ENCODE measurements at places on chromosomes 16 and 17. TPM values are rescaled to one million over a fixed set of nuclear protein-coding genes. Genes with fewer than 3 reads are reported as not detected.
A peak's percentile ranks its signal among the peaks of the same experiment; 100 is the strongest.

DNA sequence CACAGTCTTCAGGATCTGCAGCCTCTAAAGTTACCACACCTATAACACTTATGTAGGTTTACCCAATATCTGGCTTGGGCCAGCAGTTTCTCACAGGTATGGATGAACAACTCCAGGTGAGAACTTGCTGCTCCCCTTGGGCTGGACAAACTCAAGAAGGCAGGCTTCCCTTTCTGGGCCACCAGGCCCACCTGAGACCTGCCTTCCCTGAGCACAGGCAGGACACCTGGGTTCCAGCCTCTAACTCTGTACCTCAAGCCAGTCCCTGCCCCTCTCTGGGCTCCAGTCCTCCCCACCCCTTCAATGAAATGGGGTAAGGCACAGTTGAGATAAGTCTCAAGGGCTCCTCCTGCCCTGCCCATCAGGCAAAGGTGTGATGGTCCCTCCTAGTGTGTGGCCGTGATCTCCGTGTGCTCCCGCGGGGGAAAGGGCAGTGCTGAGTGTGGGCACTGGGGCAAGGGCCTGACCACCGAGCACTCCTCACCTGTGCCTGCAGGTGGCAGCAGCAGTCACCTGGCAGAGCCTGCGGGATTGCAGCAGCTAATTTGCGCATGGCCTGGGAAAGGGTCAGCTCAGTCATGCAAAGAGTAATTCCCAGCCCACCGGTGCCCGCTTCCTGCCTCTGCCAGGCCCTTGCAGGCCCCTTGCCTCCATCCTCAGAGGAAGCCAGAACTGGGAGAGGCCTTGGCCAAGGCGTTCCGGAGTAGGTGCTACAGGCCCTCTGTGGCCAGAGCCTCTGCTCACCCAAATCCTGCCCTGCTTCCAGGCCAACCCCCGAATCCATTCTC is 28.2 kb upstream of the ADGRG1 start:
- peak; percentile 65 for DNase-seq

DNA sequence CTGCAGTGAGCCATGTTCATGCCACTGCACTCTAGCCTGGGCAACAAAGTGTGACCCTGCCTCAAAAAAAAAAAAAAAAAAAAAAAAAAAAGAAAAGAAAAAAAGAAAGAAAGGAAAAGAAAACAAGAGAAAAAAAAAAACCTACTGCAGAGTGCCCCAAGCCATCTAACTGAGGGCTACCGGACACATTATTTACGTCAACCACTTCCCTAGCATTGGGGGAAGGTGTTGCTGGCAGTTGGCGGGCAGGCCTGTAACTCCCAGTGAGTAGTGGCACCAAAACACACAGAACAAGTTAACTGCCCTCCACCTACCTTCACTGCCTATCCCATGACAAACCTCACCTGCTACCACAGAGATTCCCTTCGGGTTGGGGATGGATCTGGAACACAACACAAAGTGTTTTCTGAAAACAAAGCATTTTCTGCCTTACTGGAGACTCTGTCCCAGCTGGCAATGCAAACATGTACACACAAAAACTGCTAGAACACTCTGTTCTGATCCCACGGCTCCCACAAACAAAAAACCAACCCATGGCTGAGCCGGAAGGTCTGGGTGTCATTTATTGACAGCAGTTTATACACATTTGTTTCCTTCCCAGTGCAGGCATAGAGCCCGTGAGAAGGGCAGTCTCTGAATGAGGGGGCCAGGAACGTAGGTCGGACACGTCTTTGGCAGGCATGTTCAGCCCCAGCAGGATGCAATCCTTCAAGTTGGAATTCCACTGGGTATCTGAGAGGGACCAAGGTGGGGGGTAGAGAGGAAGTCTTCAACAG is 11.0 kb downstream of the PHB1 start:
- DNase-seq: no peak

GRCh38 chr17:81119223-81120148 is 45.8 kb upstream of the PVALEF start:
- peak; percentile 99 for DNase-seq

- no peak for DNase-seq
Measured at GRCh38 chr17:41211845-41212466, 14.5 kb upstream of the KRTAP9-2 start.

- DNase-seq: no peak
Measured at GRCh38 chr17:60165971-60166370, 16.2 kb downstream of the CA4 start.

GRCh38 chr17:62888148-62888547 is 77.9 kb upstream of the TANC2 start:
- DNase-seq: no peak

DNA sequence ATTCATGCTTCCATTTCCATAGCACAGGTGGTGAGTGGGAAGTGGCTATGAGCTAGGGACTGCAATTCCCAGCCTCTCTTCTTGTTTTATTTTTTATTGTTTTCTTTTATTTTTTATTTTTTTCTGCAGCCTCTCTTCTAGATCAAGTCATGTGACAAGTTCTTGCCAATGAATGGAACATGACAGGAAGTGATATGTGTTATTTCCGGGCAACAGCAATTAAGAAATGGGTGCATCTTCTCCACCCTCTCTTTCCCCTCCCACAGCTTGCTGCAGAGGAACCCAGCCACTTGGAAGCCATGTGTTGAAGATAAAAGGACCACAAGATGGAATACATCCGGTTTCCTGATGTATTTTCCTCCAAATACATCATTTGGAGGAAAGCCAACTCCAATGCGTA is 23.6 kb downstream of the IRX5 start:
- no peak for DNase-seq

DNA sequence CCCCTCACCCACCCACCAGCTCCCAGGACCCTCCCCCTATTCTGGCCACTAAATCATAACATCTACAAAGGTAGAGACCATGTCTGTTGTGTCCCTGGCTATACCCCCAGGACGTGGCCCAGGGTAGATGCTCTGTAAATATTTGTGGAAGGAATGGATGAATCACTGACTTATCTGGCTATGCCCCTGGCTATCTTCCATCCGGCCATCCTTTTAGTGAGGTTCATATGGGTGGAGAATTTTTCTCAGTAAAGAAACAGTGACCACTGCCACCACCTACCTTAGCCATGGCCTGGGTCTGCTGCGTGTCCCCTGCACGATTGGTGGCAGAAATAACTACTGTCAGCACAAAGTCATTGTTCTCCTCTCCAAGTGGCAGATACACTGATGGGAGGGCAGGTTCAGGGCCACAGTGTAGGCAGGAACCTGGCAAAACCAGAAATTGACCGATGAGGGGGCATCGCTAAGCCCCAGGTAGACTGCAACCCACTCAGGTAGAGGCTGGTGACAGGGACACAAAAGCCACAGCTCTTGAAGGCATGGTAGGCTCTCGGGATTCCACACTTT is 63.1 kb upstream of the BCO1 start:
- DNase-seq: no peak

DNA sequence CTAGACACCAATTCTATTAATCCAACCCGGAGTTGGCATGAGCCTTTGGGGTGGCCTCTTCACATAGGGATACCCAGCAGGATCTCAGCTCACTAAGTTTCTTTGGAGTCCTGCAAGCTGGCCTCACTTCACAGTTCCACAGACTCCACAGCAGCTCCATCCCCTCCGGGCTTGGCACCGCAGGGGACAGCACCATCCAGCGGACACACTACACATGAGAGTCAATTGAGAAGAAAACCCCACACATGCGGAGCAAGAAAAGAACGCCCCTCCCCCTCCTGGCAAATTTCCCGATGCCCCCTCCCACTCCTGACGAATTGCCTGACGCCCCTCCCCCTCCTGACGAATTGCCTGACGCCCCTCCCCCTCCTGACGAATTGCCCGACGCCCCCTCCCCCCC is 31.1 kb downstream of the KLHDC4 start:
- DNase-seq: peak; percentile 46

- peak; percentile 68 for DNase-seq
Measured at GRCh38 chr17:43171586-43172487, 823 bp downstream of the NBR1 start.

DNA sequence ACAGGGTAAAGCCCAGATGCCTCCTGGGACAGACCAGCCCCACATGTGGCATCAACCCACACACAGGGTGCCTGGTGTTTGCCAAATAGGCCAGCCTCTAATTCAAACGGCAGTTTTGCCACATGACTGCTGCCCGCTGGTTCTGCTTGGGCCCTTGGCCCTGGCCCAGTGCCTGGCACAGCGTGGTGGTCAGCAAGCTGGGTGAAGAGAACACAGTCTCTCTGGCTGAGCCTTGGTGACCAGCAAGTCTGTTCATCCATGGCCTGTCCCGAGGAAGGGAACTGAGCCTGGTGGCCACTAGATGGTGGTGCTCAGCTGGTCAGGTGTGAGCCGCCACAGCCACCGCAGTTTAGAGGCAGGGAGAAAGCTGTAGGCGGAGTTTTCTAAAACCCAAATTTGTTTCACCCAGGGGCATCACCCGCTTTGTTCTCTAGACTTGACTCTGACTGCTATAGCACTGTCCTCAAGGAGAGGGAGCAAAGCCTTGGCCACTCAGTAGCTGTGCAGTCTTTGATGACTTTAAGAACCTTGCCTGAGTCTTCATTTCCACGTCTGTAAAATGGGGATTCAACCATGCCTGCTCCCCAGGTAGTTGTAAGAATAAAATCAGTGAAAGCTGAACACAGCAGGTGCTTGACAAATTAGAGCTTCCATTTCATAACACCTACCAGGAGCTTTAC is 4.7 kb upstream of the GFAP start:
- peak; percentile 87 for DNase-seq

DNA sequence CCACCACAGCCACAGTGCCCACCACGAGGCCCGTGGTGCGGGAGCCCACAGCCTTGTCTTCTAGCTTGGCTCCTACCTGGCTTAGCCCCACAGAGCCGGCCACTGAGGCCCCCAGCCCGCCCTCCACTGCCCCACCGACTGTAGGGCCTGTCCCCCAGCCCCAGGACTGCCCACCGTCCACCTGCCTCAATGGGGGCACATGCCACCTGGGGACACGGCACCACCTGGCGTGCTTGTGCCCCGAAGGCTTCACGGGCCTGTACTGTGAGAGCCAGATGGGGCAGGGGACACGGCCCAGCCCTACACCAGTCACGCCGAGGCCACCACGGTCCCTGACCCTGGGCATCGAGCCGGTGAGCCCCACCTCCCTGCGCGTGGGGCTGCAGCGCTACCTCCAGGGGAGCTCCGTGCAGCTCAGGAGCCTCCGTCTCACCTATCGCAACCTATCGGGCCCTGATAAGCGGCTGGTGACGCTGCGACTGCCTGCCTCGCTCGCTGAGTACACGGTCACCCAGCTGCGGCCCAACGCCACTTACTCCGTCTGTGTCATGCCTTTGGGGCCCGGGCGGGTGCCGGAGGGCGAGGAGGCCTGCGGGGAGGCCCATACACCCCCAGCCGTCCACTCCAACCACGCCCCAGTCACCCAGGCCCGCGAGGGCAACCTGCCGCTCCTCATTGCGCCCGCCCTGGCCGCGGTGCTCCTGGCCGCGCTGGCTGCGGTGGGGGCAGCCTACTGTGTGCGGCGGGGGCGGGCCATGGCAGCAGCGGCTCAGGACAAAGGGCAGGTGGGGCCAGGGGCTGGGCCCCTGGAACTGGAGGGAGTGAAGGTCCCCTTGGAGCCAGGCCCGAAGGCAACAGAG is 10.5 kb downstream of the VASN start:
- DNase-seq: no peak

DNA sequence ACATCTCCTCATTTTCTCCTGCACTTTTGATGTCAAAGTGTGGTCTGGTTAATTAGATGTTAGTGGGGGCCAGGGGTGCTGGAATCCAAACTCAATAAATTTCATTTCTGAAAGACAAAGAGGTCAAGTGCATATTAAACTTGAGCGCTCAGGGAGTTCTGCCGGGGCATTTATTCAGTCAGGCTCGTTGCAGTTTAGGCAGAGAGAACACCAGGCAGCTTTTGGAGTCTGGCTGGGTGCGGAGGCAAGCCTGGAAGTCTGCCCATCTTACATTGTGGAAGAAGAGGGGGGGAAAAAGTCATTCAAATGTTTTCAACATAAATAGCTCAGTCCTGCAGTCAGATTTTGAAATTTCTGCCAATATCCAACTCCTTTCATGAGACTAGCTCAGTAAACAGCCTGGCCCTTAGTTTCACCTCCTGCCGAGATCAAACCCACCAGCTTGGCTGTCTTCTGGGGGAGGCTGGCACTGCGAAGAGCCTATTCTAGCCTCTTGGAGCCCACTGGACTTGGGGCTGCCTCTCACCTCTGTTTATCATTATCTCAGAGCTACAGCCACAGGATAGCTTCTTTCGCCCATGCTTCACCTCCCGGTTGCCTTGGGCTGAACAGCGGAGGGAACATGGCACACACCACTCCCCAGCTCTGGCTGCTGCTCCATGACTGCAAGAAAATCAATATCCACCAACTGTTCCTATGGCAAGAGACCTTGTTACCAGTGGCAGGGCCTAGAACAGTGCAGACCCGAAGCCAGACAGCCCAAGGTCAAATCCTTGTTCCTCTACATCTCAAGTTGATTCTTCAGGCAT is 177.4 kb upstream of the CDH5 start:
- no peak for DNase-seq

DNA sequence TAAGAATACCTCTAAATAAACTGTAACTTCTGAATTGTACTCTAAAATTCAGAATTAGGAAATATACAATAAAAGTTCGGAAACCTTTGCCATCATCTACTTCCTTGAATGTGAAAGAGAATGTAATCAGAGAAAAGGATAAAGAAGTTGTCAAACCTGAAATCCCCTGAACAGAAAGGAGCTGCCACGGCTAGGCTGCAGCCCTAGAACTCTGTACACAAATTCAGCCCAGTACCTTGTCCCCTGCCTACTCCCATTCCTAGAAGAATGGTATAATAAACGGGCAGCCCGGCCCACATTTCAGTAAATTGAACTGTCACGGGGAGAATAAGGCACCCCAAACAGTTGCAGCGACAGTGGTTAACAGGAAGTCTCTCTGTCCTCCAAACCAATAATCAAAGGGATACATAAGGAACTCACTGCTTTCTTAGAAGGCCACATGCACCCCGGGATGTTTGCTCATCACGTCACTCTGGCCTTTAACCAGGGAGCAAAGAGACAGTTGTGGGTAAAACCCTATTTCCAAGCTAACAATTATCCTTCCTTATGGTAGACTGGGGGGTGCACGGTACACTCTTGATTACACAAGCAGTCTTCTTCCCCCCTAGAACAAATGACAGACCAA is 24.3 kb upstream of the RFFL start:
- no peak for DNase-seq

GRCh38 chr16:89261691-89262563 is 44.4 kb downstream of the ZNF778 start:
- no peak for DNase-seq

GRCh38 chr17:82489851-82490511 is 29.6 kb upstream of the FOXK2 start:
- no peak for DNase-seq

DNA sequence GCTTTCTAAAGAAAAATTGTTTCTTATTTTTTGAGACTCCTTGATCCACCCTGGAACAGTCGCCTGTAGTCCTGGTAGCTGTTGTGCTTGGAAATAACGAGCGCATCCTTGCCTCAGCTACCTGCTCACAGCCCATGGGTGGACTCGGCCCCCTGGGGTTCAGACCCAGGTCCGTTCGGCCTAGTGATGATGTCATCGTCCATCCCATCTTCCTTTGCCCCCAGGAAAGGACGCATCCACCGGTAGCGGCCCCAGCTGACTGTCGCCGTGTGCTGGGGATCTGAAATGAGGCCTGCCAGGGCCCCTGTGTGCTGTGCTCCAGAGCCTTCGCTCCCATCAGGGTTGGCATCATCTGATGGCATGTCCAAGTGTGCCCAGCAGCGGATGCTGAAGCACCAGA is 12.0 kb upstream of the CACNG1 start:
- DNase-seq: no peak

KRT28 gene
- total RNA-seq: not detected

ALDH3A1 gene
- not detected for total RNA-seq

GP1BA gene
- not detected for total RNA-seq

HOXB13 gene
- total RNA-seq: 3.7 TPM

ATP2A1 gene
- not detected for total RNA-seq

KLHL10 gene
- total RNA-seq: not detected

CCL8 gene
- not detected for total RNA-seq

Measured in SK-MEL-5 (cell line).